Transverse colon (tissue), 4 donors: ENCODE measurements at places on chromosomes 7 and 10. TPM values are rescaled to one million over a fixed set of nuclear protein-coding genes. Genes with fewer than 3 reads are reported as not detected.

The STEAP2 gene
- 9.2 TPM for total RNA-seq

The PON3 gene
- 3.0 TPM for total RNA-seq

The SMKR1 gene
- total RNA-seq, result not detected

The PDE6C gene
- total RNA-seq, result not detected

The CYP17A1 gene
- total RNA-seq, result 13.3 TPM

DNA sequence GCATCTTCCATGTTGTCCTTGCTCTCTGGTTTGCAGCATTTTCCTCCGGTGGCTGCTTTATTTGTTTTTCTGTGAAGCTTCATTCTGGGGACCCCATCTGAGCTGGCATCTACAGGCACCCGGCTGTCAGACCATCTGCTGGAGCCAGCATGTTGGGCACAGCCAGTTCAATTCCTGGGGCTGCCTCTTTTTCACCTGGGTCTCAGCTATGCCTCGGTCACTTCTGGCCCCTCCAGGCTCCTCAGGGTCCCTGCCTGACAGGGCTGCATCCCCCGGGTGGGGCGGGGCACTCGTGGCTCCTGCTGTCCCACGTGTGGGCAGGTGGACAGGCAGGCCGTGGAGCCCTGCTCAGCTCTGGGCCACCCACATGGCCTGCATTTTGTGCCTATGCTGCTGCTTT, 8.1 kb downstream of the SCART1 start:
- H3K27me3 ChIP-seq, result no peaks in the 10 kb centered on the region
- H3K36me3 ChIP-seq, result no peaks in the 10 kb centered on the region
- H3K4me3 ChIP-seq, result no peak overlapping the region
- no peaks in the 10 kb centered on the region for H3K4me1 ChIP-seq

DNA sequence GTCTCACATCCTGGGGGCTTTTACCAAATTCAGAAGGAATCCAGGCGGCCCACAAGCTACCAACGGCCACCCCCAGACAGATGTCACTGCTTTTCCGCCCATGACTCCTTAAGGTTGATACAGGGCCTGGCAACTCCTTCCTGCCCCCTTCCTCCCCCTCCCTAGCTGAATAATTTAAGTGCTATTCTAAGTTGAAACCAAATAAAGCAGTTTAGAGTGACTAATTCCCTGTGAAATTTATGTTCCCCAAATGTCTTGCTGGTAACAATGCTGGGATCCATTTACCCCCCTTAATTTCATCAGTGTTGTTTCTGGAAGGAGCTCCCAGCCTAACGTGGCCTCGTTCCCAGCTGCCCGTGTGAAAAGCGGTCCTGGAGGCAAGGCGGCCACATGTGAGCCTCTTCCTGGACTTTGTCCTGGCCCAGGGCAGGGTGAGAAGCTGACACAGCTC, 109.6 kb downstream of the TMEM130 start:
- H3K36me3 ChIP-seq, result no peaks in the 10 kb centered on the region
- no peaks in the 10 kb centered on the region for H3K4me1 ChIP-seq
- no peak overlapping the region for H3K4me3 ChIP-seq
- no peak for DNase-seq

GRCh38 chr7:116455499-116455898, 44.0 kb upstream of the CAV2 start:
- no peaks in the 10 kb centered on the region for H3K27me3 ChIP-seq
- H3K4me1 ChIP-seq, result no peaks in the 10 kb centered on the region
- H3K4me3 ChIP-seq, result no peak overlapping the region
- H3K27ac ChIP-seq, result no peak overlapping the region
- no peaks in the 10 kb centered on the region for H3K36me3 ChIP-seq

GRCh38 chr10:70510453-70510852, 31.9 kb downstream of the PALD1 start:
- H3K27me3 ChIP-seq, result no peaks in the 10 kb centered on the region
- H3K36me3 ChIP-seq, result no peaks in the 10 kb centered on the region
- no peak for DNase-seq
- no peak overlapping the region for H3K27ac ChIP-seq

GRCh38 chr7:17307000-17307399, 8.5 kb downstream of the AHR start:
- peaks cover 38% of the 10 kb centered on the region for H3K4me1 ChIP-seq
- peak overlapping the region; percentile 39 for H3K27ac ChIP-seq
- H3K36me3 ChIP-seq, result no peaks in the 10 kb centered on the region
- H3K27me3 ChIP-seq, result no peaks in the 10 kb centered on the region

DNA sequence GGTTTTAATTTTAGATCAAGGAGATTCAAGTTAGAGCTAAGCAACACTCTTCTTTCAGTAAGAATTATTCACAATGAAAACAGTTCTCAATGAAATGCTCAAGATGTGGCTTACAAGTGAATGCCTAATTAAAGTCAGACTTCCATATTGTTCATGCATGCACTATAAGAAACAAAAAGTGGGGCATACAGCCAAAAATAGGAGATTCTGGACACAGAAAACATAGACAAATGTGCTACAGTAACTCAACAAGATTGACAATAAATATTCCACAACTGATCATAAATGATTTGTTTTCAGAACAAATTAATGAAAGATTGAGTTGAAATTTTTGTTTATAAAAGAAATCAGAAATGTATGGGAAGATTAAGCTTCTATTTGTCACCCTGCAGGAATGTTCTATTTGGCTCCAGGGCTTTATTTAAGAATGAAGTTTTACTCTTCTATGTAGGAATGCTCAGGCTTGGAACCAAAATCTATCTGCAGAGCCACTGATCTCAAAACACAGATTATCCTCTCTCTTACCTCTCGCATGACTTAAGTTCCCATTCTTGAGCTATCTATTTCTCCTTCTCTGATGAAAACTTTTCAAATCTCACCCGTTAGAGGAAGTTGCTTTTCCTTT, 89.0 kb upstream of the PIP4K2A start:
- H3K36me3 ChIP-seq, result no peaks in the 10 kb centered on the region
- H3K4me3 ChIP-seq, result no peak overlapping the region
- H3K27me3 ChIP-seq, result no peaks in the 10 kb centered on the region
- H3K27ac ChIP-seq, result no peak overlapping the region
- DNase-seq, result no peak

- H3K4me1 ChIP-seq, result no peaks in the 10 kb centered on the region
- no peaks in the 10 kb centered on the region for H3K36me3 ChIP-seq
- H3K4me3 ChIP-seq, result no peak overlapping the region
- H3K27ac ChIP-seq, result no peak overlapping the region
- no peaks in the 10 kb centered on the region for H3K27me3 ChIP-seq
Measured at GRCh38 chr7:113404245-113404644, 285.9 kb upstream of the SMIM30 start.

GRCh38 chr10:11913079-11913641, 90.0 kb downstream of the PROSER2 start:
- no peaks in the 10 kb centered on the region for H3K36me3 ChIP-seq
- no peak for DNase-seq
- H3K27ac ChIP-seq, result no peak overlapping the region
- no peak overlapping the region for H3K4me3 ChIP-seq
- H3K27me3 ChIP-seq, result no peaks in the 10 kb centered on the region

- no peaks in the 10 kb centered on the region for H3K4me1 ChIP-seq
- H3K4me3 ChIP-seq, result no peak overlapping the region
- no peaks in the 10 kb centered on the region for H3K27me3 ChIP-seq
- DNase-seq, result no peak
Measured at GRCh38 chr7:9091282-9091681, 657.9 kb downstream of the NXPH1 start.

DNA sequence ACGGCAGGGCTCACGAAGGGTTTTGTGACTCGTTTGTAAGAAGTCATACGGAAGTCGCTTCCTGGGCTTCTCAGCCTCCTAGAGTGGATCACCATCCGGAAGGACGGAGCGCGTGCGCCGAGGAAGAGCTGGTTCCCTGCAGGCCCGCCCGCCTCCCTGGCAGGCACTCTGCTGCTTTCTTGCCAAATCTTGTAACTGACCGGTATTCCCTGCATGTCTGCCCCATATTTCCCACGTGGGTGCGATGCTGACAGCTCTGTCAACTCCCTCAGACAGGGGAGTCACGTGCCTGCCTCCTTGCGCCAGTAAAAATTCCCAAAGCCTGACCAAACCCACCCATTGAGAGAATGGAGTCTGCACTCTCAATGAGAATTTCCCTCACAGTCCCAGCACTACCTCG, 12.7 kb downstream of the SHH start:
- H3K27ac ChIP-seq, result no peak overlapping the region
- peaks cover 21% of the 10 kb centered on the region for H3K4me1 ChIP-seq
- H3K4me3 ChIP-seq, result no peak overlapping the region
- H3K27me3 ChIP-seq, result peaks cover 84% of the 10 kb centered on the region

GRCh38 chr10:58970160-58970915, 206.1 kb upstream of the PHYHIPL start:
- H3K36me3 ChIP-seq, result no peaks in the 10 kb centered on the region
- no peaks in the 10 kb centered on the region for H3K27me3 ChIP-seq
- no peak for DNase-seq
- no peak overlapping the region for H3K27ac ChIP-seq
- no peak overlapping the region for H3K4me3 ChIP-seq
- no peaks in the 10 kb centered on the region for H3K4me1 ChIP-seq

DNA sequence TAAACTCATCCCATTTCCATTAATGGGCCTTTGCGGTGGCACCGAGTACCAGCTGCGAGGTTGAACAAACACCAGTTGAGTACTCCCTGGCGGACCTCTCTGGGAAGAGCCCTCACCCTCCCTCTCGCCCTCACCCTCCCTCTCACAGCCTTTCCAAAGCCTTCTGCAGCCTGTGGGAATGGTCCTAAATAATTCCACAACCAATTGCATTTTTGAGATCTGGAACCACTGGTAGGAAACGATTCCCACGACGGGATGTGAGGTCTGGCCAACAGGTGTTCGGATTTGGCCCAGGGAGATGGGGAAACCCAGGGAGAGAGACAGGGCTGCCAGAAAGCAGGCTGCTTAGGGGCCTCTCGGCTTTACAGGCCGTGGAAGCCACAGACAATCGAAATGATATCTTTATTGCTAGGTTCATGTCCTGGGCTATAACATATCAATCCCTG, 5.3 kb downstream of the PTF1A start:
- H3K36me3 ChIP-seq, result no peaks in the 10 kb centered on the region
- DNase-seq, result no peak
- no peaks in the 10 kb centered on the region for H3K4me1 ChIP-seq
- peaks cover 100% of the 10 kb centered on the region for H3K27me3 ChIP-seq
- no peak overlapping the region for H3K27ac ChIP-seq

DNA sequence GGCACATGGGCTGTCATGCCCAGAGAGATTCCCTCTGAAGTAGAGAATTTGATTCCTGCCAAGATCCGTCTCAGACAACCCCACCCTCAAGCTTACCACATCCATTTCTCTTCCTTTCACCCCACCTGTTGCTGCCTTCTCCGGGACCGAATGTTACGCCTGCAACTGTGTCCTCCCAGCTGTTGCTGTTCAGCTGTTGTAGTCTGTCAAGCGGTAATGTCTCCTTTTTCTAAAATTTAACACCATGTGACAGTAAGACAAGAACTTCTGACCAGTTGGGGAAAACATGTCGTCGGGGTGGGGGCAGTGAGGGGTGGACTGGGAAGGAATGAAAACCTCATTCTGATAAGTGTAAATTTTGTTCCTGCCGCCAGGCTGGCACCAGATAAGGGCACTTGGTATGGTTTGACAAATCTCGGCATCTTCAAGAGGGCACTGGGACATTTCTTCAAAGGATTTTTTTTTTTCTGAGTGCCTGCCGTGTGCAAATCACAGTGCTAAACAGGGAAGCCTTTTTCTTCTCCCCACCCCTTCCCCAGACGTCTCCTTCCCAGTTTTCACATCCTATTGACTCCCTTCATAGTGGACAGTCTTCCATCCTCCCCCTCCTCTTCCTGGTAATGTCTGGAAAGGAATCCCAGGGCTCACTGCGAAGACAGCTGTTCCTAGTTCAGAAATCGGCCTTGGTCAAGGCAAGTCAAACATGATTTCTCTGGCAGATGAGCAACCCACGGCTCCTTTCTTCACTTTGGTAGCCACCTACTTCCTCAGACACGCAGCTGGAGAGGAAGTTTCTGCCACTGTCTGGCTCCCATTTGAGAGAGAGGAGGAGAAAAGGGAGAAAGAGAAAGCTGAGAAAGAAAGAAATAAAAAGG, 5.0 kb upstream of the CELF2 start:
- no peak for DNase-seq
- H3K27ac ChIP-seq, result peak overlapping the region; percentile 8
- H3K36me3 ChIP-seq, result no peaks in the 10 kb centered on the region
- H3K4me3 ChIP-seq, result no peak overlapping the region
- no peaks in the 10 kb centered on the region for H3K27me3 ChIP-seq

DNA sequence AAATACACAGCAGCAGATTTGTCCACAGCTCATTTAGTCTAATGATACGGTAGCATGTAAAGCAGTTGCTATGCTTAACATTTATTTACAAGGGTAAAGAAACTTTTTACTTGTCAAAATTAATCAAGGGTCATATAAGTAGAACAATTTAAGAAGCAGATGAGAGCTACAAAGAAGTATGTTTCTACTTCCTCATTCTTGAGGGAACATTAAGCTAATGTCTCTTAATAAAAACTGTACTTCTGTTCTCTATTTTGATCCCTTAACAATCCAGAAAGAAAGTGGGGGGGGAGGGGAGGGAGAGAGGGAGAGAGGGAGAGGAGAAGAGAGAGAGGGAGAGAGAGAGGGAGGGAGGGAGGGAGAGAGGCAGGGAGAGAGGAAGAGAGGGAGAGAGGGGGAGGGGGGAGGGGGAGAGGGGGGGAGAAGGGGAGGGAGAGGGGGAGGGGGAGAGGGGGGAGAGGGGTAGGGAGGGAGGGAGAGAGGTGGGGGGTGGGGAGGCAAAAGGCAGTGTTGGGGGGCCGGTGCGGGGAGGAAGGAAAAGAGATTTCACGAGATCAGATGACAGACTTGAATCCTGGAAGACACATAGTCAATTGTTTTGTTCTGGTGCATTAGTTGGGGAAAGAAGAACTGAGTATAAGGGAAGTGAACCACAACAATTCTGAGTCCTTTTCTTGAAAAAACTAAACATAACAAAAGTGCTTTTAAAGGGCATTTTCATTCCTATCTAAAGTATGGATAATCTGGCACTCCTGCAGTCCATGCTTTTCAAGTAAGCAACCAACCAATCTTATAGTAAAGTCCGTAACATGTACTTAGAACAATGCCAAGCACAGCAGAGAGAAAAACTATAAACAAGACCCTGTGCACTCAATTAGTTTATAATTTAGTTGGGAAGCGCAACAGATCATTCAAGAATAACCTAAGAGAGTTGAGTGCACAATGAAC, 128.0 kb downstream of the USP6NL start:
- no peaks in the 10 kb centered on the region for H3K4me1 ChIP-seq
- H3K27me3 ChIP-seq, result no peaks in the 10 kb centered on the region
- H3K27ac ChIP-seq, result no peak overlapping the region
- DNase-seq, result no peak
- H3K4me3 ChIP-seq, result no peak overlapping the region
- no peaks in the 10 kb centered on the region for H3K36me3 ChIP-seq

DNA sequence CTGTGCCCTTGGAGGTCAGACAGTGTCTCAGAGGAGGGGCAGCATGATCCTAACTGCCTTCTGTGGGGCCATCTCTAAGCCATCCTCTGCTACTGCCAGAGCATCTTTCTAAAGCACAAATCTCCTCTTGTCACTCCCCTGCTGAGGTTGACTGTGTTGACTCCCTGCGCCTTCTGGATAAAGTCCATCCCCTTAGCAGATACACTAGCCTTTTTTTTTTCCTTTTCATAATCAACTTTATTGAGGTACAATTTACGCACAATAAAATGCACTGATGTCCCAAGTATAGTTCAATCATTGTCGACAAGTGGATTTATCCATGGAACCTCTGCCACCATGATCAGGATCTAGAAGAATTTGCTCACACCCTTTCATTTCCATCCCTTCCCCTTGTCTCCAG, 150.1 kb downstream of the SPAG6 start:
- no peak overlapping the region for H3K4me3 ChIP-seq
- H3K27me3 ChIP-seq, result no peaks in the 10 kb centered on the region
- H3K36me3 ChIP-seq, result no peaks in the 10 kb centered on the region
- H3K4me1 ChIP-seq, result no peaks in the 10 kb centered on the region
- no peak for DNase-seq
- no peak overlapping the region for H3K27ac ChIP-seq
